ENCODE measurements at places on chromosomes 6 and 20.

- no peak for DNase-seq
Observed at GRCh38 chr6:54192993-54193392, 81.8 kb downstream of the MLIP start.

DNA sequence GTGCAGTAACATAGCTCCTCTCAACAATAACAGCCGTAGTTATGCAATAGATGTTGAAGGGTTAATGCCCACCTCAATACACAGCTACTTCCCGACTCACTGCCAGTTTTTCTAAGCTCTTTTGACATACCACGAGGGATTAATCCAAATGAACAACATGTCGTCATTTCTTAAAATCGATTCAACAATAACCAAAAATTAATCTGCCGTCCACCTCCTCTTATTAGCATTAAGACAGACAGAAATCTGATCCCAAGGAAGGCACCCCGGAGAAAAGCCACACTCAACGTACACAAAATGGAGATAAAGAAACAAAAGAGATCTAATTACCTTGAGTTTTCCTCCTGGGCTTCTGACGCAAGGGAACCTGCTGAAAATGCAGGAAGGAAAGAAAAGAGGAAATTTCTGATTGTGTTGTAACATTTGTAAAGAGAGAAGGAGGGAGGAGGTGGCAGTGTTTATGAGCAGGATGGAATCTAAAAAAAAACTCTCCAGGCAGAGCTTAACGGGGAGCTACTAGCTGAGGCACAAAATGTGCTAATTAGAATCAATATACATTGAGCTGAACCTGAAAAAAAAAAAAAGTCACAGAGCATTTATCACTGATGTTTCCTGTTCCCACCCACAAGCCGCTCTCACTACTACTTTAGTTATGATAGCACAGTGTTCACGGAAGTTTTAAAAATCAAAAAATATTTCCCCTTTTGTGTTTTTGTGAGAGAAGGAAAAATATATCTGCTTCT, 109.3 kb downstream of the IPCEF1 start:
- peak; percentile 62 for DNase-seq

DNA sequence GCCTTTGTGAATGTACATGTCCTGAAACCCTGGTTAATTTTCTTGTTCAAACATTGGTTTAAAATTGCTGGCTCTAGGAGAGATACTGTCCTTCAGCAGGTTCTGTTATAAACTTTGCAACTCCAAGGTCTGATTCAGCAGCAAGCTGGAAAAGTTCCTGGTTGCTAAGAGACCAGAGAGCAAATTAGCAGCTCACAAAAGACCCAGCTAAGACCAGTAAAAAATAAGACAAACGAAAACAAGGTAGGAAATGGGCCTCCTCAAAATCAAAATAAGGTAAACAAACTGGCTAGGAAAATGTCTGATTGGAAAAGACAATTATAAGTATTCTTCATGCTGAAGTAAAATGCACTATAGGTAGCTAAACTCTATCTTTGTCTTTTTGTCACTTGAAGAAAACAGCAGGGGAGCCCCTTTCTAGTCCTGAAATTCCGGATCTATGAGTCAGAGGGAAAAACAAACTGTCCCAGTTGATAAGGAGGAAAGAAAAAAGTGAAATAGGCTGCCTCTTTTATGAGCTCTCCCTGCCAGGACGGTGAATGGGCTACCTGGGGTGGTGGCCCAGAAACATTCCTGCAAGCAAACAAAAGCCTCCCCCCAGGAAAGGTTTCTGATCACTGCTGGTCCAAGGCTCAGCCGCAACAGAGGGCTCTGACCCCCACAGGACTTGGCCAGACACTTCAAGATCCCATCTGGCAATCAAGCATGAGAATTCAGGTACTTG, 41.6 kb downstream of the UNC5CL start:
- no peak for DNase-seq

DNA sequence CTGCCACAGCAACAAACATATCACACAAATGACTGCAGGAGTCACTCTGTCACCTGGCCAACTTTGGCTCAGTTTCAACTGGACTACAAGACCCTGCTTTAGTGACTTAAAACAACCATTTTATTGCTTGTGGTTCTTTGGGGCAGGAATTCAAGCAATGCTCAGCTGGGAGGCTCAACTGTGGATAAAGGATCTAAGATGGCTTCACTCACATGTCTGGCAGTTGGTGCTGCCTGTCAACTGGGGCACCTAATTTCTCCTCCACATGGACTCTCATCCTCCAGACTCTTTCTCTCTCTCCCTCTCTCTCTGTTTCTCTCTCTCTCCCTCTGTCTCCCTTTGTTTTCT, 2.8 kb upstream of the EPB41L2 start:
- no peak for DNase-seq

DNA sequence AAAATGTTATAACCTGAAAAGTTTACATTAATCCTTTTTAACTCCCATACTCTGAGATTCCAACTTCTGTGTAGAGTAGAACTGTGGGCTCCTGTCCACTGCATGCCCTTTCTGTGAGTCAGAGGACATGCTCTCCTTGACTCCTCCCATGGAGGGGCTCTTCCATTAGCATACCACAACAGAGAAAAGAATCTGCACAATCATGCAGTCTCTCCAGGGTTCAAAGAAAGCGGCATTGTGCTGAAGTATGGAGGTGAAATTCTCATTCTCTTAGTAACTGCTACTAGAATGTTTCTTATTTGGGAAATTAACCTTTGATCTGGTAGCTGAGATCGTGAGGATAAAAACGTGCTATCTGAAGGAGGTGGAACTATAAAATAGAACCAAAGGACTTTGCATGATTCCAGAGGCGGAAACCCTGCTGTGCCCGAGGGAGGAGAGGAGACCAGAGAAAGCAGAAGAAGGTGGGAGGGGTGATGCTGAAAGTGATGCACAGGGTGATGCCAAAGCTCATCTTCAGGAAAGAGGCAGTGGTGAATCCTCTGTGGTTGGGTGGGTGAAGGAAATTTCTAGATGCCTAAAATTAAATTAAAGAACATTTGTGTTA, 202.2 kb upstream of the PCSK2 start:
- no peak for DNase-seq

Data from activated CD4-positive, alpha-beta T cell treated with anti-CD3 and anti-CD28 coated beads for 36 hours (primary cell).